T-helper 17 cell (primary cell): ENCODE measurements at places on chromosomes 7 and 10.

GRCh38 chr10:24437302-24437701 lies 228.4 kb downstream of the KIAA1217 start:
- no peak for DNase-seq

- DNase-seq = no peak
Measured at GRCh38 chr7:43593010-43593409, 10.1 kb downstream of the STK17A start.

- DNase-seq = no peak
Measured at GRCh38 chr7:138543739-138544138, 83.7 kb downstream of the TRIM24 start.

DNA sequence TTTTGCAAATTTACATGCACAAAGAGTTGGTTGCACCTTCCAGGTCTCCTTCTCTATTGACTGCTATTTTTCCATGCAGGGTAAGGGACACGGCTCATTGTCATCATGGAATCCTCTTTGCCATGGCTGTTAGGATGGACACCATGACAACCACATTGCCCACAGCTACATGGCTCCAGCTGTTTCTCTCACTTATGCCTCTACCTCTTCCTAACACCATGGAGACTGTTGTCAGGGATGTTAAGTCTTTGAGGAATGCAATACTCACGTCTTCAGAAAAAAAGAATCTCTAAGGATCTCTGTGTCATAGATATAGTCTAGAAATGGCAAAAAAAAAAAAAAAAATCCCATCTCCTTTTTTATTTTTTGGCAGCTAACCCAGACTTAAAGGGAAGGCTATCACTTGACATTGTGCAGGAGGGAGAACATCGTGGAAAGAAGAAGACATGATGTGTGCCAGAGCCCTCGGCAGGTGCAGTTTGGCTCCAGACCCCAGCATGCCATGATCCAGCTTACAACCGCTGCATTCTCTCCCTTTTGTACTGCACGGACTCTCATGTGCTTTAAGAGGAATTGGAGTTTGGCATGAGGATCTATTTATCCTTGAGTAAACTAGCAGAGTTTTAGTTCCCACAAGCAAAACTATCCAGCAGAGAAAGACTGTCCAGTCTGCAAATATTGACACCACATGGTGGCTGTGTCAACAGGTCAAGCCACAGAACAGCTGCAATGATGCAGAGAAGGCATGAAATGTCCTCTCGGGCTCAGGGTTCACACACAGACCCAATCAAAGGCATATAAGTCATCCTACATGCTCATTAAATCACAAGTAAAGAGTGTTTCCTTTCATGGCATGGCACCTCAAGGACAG lies 70.8 kb downstream of the FRMD4A start:
- DNase-seq = no peak

GRCh38 chr10:24197263-24197662 lies 11.7 kb upstream of the KIAA1217 start:
- no peak for DNase-seq

GRCh38 chr7:17374654-17375053 lies 76.2 kb downstream of the AHR start:
- DNase-seq = no peak

DNA sequence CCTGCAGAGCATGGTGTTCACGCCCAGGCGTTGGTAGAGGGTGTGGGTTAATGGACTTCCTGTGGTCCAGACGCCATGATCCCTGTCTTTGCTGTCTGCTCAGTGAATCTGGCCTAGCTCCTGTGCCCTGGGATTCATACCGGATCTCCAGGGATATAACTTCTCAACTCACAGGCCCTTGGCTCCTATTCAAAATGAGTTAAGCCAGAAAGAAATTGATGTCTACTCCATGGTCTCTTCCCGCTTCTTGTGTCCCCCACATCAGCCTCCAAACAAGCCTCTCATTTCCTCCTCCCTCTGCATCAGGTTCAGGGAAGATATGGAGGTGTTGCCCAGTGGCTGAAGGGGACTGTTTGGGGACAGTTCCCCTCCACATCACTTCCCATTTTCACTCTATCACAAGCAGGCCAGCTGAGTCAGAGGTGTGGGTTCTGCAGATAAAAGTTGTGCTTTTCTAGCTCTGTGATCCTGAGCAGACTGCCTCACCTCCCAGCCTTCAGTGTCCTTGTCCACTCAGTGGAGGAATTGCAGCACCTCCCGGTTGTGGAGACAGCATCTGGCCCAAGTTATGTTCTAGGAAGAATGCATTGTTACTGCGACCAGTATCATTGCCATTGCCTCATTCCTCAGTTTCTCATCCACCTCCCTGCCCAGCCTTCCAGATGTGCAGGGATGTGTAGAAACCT lies 22.5 kb downstream of the AKR1E2 start:
- DNase-seq = no peak

- no peak for DNase-seq
Measured at GRCh38 chr7:925601-926000, 28.9 kb downstream of the ADAP1 start.

DNA sequence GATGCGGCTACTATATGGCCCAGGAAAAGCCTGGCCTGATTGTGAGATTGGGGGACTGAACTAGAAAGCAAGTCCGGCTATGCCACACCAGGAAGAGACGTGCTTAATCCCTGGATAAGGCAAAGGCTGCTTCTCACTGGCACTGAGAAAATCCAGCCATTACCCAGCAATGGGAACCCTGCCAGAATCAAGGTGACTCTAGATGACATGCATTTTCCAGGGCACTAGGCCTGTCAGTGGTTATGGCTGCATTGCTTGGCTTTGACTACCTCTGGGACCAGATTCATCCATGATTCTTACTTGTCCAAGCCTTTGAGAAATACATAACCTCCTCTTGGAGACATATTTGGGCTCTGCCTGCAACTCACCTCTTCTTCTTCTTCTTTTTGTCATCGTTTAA lies 317.2 kb downstream of the GRID1 start:
- DNase-seq = no peak

DNA sequence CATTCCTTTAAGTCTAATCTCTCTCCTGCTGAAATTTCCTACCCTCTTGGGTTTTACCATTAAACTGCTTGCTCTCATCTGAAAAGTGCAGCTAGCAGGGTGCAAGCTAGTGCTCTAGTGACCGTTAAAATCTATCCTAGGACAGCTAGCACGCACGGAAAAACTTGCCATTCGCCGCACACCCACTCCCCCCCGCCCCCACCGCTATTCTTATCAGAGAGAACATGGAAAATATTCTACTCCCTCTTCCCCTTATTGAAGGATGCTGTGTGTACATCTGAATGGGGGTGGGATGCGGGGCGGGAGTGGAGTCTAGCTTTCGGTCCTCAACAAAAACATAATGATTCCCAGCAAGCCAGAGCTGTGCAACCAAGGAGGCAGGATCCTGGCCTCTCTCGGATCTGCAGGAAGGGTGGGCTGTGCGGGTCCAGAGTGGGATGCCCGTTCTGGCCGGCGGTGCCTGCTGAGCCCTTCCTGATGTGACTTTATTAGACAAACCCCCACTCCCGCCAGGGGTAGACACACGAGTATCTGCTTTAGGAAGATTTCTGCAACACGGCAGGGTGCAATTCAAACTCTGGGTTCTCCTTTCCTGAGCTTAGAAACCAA lies 1.1 kb upstream of the ADRA2A start:
- DNase-seq = no peak

DNA sequence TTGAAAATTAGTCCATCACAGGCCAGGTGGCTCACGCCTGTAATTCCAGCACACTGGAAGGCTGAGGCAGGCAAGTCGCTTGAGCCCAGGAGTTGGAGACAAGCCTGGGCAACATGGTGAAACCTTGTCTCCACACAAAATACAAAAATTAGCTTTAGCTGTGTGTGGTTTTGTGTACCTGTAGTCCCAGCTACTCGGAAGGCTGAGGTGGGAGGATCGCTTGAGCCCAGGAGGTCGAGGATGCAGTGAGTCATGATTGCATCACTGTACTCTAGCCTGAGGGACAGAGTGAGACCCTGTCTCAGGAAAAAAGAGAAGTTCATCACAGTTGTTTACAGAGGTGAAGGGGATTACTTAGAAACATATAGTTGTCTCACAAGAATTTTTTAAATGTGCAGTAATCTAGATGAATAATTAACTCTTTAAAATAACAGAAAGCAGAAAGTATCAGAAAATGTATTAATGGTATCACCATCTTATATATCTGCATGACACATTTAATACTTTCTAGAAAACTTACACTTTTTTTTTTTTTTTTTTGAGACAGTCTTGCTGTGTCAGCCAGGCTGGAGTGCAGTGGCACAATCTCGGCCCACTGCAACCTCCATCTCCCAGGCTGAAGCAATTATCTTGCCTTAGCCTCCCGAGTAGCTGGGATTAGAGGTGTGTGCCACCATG lies 8.9 kb downstream of the LCOR start:
- DNase-seq = no peak

DNA sequence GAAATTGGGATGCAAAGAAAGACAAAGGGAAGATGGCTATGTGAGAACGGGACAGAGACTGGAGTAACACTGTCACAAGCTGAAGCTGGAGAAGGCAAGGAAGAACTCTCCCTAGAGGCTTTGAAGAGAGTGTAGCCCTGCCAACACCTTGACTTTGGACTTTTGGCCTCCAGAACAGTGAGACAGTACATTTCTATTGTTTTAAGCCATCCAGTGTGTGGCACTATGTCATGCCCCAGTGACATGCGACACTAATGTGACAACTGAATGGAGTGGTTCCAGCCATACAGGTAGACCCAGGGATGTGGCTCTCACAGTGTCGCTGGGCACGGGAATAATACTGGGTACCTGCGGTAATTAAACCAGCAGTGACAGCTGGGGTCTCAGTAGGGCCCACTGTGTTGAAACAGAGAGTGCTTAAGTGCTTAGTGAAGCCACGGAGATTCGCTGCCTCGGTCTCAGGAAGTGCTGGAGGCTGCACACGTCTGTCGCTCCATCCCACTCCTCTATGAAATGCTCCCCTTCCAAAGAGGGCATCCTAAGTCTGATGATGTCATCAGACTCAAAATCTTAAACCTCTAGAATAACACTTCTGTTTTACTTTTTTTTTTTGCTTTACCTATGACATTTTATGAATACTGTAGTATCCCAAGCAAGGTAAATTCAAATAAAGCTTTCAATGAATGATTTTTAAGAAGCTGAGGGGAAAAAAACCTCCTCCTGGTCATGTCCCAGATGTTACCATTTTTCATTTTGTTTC lies 154.6 kb upstream of the RHEB start:
- no peak for DNase-seq
